Left kidney (tissue), 8 donors: ENCODE measurements at places on chromosomes 13 and 19. TPM values are rescaled to one million over a fixed set of nuclear protein-coding genes. Genes with fewer than 3 reads are reported as not detected.

Gene ZNF563
- polyA plus RNA-seq, result 3.9 TPM

GRCh38 chr19:41076286-41076685 lies 12.0 kb upstream of the CYP2A13 start:
- DNase-seq, result no peak

DNA sequence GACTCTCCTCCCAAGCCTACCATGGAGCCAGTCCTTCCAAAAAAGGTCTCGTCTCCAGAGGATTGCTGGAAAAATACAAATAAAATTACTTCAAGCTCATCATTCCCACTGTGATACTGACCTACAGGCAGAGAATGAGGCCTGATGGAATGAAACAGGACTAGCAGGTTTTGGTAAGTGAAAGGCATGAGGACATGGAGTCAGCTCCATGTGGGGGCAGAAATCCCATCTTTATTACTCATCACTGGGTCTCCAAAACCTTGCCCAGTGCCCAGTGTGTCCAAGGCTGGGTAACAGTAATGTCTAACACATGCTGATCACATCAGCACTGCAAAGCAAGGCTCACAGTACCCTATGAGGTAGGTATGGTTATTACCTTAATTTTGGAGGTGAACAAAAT lies 235.4 kb downstream of the DNAJC15 start:
- no peak for DNase-seq

DNA sequence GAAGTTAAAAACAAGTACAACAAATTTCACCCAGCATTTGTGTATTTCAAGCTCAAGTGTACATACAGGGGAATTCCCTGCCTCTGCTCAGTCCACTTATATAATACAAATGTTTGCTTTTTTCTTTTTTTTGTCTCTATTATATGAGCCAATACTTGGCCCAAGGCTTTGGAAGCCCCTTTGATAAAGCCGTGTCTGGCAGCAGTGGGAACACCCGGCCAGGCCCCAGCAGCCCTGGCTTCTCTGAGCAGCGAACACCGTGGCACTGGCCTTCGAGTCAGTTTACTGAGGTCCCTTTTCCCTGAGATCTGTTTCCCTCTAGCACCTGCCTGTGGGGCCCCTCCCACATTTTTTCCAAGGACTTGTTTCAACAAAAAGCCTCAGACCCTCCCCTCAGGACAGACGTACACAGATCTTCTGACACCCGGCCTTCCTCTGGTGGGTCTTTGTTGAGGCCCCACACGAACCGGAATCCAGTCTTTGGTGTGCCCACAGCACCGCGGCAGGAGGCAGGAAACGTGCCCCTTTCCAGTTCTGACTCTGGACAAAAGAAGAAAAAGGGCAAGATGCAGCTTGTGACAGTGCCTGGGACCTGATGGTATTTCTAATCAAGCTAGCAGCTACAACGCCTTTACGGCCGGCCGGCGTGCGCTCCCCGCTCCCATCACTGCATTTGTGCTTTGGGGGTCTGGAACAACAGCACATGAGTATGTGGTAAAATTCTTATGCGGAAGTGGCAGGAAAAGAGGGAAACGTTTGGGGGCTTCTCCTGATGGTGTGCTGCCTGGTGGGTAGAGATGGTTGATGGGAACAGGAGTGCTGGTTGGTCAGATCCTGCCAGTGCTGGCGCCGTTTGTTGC lies 13.8 kb downstream of the SIPA1L3 start:
- DNase-seq, result no peak

- no peak for DNase-seq
Observed at GRCh38 chr13:93559718-93560117, 333.1 kb downstream of the GPC6 start.

DNA sequence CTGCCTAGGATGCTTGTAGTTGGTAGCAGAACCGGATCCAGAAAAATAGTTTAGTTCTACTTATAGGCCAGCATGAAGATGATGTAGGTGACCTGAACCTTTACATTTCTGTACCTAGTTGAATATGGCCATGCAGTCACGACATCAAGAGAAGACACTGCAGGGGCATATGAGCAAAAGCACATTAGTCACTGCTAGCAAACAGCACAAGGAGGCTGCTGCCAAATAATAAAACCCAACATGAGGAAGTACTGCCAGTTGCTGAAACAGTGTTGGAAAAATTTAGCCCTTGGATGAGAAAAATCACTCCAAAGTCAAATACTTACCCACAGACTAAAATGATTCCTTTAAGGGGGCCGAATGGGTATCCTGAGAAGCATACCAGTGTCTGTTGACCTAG lies 20.8 kb downstream of the ERICH6B start:
- DNase-seq, result no peak

- DNase-seq, result no peak
Observed at GRCh38 chr13:112790735-112791641, 101.2 kb downstream of the ATP11A start.
